ENCODE measurements at places on chromosomes 16 and 17.

- no peak for DNase-seq
These were observed 145.6 kb downstream of the CCDC182 start for GRCh38 chr17:57599271-57600045.

GRCh38 chr17:4318596-4318995, 47.9 kb downstream of the UBE2G1 start:
- no peak for DNase-seq

DNA sequence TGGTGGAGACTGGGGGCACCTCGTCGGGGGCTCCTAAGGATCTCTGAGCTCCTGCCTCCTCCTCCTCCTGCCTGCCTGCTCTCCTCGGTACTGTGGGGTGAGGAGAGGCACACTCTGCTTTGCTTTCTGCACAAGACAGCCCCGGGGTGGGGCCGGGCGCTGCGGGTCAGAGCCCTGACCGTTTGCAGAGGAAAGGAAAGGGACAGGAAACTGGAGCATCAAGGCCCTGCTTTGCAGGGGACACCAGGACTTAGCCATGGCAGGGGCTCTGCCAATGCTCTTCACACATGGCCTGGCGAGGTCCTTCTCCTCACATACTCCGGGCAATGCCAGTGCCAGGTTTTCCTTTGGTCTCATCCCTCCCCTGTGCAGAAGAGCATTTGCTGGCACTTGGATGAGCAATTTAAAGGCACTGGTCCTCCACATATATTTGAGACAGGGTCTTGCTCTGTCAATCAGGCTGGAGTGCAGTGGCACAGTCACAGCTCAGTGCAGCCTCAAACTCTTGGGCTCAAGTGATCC, 23.8 kb upstream of the DOC2B start:
- no peak for DNase-seq

GRCh38 chr16:53055541-53056391, 975 bp downstream of the CHD9 start:
- no peak for DNase-seq

GRCh38 chr17:54924405-54924804, 23.8 kb downstream of the TOM1L1 start:
- no peak for DNase-seq

DNA sequence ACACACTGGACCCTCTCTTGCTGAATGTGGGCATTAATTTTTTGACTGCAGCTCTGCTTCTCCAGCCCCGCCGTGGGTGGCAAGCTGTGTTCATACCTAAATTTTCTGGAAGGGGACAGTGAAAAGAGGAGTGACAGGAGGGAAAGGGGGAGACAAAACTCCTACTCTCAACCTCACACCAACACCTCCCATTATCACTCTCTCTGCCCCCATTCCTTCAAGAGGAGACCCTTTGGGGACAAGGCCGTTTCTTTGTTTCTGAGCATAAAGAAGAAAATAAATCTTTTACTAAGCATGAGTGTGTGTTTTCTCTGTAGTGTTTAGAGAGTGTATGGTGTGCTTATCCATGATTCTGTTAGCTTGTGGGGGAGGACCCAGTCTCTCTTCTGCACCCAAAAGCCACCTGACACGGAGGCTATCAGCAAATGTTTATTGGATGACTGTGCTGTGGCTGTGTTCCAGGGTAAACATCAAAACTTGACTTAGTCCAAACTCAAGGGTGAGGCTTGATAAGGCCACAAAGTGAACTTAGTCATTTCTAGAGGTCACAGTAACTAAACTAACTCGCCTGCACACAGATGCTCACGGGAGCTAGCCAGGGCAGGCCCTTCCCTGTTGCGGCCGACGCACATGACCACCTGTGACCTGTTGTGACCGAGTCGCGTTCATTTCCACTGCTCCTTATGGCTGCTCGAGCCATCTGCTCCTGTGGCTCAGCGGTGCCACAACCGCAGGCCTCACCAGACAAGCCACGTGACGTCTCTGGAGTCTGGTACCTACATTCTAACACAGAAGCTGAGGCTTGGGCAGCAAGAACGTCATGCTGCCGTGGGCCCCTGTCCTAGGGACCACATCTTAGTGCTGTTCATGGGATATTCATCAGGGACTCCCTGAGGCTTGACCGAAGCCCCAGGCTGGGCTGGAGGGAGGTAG, 9.8 kb upstream of the MED11 start:
- DNase-seq = no peak

GRCh38 chr17:80539022-80539641, 5.5 kb upstream of the RPTOR start:
- DNase-seq = no peak

GRCh38 chr17:82984751-82985427, 94.5 kb upstream of the METRNL start:
- DNase-seq = no peak

- DNase-seq = peak; percentile 27
These were observed 91.2 kb downstream of the IRX5 start for GRCh38 chr16:55021595-55022475.

DNA sequence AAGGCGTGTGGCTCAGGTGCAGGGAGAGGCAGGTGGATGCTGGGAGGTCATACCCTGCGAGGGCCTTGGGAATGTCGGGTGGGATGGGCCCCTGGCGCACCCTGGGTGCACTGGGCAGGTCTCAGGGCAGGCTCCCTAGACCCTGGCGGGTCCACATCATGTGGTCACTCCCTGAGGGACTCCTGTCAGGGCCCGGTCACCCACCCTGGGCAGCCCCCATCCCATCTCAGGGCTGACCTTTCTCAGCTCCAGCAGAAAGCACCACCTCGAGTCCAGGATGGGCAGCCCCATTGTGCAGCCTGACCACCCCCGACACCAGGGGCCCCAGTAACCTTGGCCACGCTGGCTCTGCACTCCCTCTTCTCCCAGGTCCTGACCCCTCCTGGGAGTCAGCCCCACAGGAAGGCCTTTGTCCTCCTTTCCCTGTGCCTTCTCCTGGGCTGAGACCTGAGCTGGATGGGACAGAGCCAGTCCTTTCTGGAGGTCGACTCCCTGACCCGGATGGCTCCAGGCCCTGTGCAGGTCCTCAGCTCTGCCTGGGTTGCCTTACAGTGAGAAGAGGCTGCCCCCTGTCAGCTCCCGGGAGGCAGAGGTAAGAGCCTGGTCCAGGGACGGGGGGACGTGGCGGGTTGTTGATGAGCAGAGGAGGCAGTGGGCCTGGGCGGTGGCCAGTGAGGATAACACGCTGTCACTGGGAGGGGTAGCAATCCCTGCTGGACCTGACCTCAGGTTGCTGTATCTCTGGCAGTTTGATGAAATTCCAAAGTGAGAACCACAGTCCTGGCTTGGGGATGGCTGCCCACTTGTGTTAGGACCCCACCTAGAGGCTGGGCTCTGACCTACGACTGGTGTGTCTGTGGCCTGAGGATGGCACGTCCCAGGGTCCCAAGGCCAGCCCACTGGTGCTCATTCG, 77.9 kb downstream of the GOSR1 start:
- no peak for DNase-seq

Measured in foreskin keratinocyte (primary cell).